Stimulated activated CD8-positive, alpha-beta memory T cell treated with anti-CD3 and anti-CD28 coated beads, Interleukin-4, amount 100 ng/mL, for 1 hour (primary cell): ENCODE measurements at places on chromosomes 11 and 22.

- DNase-seq: no peak
Measured at GRCh38 chr22:47784367-47784983, 1022.0 kb downstream of the TBC1D22A start.

DNA sequence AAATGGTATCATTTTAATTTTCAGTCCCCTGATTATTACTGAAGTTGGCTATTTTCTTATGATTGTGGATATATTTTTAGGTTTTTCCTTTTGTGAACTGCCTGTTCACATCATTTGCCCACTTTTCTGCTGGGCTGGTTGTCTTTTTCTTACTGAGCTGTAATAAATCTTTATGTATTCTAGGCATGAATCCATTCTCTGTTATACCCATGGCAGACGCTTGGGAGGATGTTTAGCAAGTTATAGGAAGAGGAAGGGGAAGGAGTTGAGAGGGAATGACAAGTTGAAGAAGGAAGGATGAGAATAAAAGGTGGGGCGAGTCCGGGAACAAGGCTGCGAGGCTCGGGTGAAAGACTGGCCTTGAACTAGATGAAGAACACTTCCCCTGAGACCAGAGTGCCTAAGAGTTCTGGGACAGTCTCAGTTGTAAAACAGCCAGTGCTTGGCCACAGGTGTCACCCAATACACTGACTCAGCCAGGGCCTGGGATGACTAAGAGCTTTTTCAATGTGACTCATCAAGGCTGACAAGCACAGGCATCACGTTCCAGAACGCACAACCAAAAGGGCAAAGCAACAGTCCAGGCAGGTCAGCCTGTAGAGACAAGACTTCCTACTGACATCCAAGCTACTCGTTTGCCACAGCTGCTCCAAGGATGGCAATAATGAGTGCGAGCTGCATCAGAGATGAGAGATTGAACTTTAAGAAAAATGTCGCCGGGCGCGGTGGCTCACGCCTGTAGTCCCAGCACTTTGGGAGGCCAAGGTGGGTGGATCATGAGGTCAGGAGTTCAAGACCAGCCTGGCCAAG, 35.2 kb downstream of the LRFN4 start:
- DNase-seq: no peak

- DNase-seq: no peak
Measured at GRCh38 chr22:31896472-31896871, 47.9 kb upstream of the YWHAH start.

- DNase-seq: no peak
Measured at GRCh38 chr11:112123129-112123528, 36.5 kb downstream of the SDHD start.

- no peak for DNase-seq
Measured at GRCh38 chr11:134055029-134055428, 13.8 kb upstream of the JAM3 start.

GRCh38 chr11:75919525-75919924, 104.5 kb downstream of the UVRAG start:
- DNase-seq: no peak

GRCh38 chr11:69868871-69869270, 49.7 kb upstream of the FGF3 start:
- DNase-seq: no peak

DNA sequence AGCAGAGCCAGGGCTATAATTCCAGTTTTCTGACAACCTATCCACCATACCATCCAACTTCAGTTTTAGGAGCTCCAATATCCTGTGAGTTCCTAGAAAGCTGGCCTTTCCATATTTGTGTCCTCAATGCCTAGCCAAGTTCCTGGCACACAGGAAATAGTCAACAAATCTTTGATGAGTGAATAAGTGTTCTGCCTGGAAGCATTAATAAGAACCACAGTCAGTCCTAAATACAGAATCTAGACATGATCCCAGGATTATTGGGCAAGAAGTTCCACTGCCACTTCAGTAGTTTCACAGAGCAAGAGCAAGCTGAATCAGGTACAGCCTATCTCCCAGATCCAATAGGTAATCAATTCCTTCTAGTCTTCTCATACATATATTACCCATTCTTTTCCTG, 942.0 kb downstream of the DLG2 start:
- DNase-seq: no peak

DNA sequence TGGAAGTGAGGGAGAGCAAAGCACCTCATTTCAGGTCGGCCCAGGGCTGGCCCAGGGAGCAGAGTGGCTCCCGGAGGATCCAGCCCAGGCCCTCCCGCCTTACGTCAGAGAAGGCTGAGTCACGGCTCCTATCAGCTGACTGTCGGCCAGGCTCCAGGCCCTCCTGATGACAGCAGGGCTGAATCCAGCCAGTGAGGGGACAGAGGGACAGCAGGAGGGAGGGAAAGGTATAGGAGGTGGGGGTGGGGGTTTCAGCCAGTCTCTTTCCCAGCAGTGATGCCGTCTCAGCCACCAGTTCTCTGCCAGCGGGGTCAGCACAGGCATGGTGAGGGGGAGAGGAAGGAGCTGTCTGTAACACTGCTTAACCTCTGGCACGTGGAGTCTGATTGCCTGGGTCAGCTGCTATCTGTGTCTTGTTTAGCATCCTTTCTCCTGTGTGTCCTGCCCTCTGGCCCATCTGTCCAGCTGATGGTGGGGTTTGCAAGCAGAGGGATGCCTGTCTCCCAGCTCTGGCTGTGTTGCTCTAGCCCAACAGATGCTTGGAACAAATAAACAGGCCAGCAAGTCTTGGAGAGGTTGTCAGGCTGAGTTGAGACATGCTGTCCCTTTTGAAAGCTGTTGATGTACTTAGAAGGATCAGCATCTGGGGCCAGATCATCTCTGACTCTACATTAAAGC, 74.0 kb downstream of the ADAMTS15 start:
- no peak for DNase-seq

DNA sequence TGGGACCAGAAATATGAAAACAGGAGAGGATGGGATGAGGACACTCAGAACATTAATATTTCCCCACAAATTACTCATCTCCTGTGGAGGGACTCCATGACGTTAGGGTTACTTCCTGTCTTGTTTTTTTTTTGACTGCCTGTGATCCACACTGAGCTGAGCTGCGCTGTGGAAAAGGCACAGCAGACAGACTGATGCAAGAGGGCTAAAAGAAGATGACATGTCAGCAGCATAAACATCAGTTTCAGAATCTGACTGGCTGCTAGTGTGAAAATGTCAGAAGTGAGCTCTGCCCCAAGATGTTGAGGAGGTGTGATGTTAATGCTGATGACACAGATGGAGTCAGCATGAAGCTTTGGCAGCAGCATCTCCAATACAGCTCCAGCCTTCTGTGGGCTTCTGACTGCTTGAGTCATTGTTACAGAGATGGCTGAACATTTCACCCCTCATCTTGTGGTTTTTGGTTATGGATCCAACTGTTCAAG, 286.8 kb downstream of the BLID start:
- DNase-seq: no peak

GRCh38 chr11:126797457-126798169, 203.0 kb downstream of the KIRREL3 start:
- no peak for DNase-seq

GRCh38 chr11:83312430-83312829, 26.3 kb upstream of the CCDC90B start:
- no peak for DNase-seq

- DNase-seq: no peak
Measured at GRCh38 chr11:119685111-119685746, 43.8 kb downstream of the NECTIN1 start.

- DNase-seq: peak; percentile 78
Measured at GRCh38 chr11:2305140-2305778, 3.4 kb downstream of the TSPAN32 start.

GRCh38 chr22:41920271-41920976, 5.5 kb upstream of the SHISA8 start:
- no peak for DNase-seq

GRCh38 chr11:35303596-35304385, 115.6 kb downstream of the SLC1A2 start:
- no peak for DNase-seq

- DNase-seq: no peak
Measured at GRCh38 chr11:125404157-125404810, 91.8 kb downstream of the FEZ1 start.

- DNase-seq: no peak
Measured at GRCh38 chr22:20968281-20968977, 1.4 kb downstream of the AIFM3 start.

GRCh38 chr22:48182031-48182430, 1419.6 kb downstream of the TBC1D22A start:
- DNase-seq: no peak

GRCh38 chr11:132576706-132577105, 955.6 kb downstream of the OPCML start:
- DNase-seq: no peak

GRCh38 chr11:90349731-90350130, 126.9 kb upstream of the CHORDC1 start:
- DNase-seq: no peak

DNA sequence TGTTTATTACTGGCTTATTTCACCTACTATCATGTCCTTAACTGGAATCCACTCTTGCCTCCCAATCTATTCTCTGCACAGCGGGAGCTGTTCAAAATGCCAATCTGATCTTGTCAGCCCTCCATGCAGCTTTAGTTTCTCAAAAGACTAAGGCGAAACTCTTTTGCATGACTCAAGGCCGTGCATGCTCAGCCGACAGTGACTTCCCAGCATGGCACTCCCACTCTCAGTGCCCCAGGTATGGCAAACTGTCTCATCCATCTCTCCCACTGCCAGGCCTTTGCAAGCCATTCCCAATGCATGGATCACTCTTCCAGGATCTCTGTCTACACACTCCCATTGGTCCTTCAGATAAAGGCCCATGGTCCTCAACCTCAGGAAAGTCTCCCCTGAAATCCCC, 245.9 kb downstream of the LARGE1 start:
- no peak for DNase-seq

DNA sequence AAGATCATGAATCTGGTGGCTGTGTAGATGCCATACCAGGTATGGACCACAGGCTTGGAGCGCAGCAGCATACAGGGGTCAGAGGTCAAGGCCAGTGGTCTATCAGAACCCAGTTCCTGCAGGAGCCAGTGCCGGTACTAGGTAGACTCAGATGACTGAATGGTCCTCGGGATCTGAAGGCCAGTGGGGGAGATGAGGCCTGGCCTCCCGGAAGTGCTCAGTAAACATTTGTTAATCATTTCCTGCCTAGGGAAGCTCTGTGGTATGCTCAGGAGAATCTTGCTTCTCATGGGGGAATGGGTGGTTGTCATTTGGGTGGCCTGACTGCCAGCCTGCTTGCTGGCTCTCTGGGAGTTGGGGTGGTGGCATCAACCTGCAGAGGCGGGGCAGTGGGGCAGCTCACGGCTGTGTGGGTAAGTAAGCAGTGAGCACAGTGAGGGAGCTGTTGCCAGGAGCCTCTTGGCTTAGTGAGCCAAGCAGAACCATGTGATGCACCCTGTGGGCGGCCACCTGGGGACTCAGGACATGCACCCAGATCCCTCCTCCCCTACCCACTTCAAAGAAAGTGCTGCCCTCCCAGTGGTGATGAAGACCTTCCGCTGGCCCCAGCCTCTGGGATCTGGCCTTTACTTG, 33.0 kb downstream of the PTPRJ start:
- no peak for DNase-seq

- no peak for DNase-seq
Measured at GRCh38 chr11:44188643-44189042, 93.2 kb downstream of the EXT2 start.

GRCh38 chr11:65277631-65278277, 16.0 kb downstream of the POLA2 start:
- DNase-seq: no peak

- DNase-seq: no peak
Measured at GRCh38 chr22:32557444-32557843, 82.8 kb downstream of the FBXO7 start.

- DNase-seq: no peak
Measured at GRCh38 chr22:45781966-45782365, 110.3 kb downstream of the ATXN10 start.

GRCh38 chr11:7672960-7673723, at the start of gene CYB5R2:
Gene CYB5R2 (minus strand): TSS chr11:7673500. CDS start chr11:7672825, 675 bp downstream.
- no peak for DNase-seq

- DNase-seq: no peak
Measured at GRCh38 chr11:124518989-124519451, 24.4 kb downstream of the OR8B12 start.

GRCh38 chr11:61700720-61701119, 20.5 kb downstream of the DAGLA start:
- DNase-seq: no peak

DNA sequence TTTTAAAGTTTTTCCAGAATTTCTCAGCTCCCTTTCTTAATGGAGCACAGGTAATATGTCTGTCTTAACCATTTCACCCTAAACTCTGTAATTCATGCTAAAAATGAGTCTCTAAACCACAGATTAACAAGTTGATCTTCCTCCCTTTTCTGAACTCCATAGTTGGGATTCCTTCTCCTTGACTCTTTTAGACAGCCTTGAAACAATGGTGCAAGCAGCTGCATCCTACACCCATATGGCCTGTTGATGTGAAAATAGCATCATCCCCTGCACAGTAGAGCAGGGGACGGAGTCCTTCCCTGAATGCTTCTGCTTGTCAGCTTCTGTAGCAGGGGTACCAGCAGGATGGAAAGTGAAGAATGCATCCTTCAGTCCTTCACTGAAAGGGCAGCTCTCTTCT, 192.8 kb upstream of the SORL1-AS1 start:
- DNase-seq: no peak

DNA sequence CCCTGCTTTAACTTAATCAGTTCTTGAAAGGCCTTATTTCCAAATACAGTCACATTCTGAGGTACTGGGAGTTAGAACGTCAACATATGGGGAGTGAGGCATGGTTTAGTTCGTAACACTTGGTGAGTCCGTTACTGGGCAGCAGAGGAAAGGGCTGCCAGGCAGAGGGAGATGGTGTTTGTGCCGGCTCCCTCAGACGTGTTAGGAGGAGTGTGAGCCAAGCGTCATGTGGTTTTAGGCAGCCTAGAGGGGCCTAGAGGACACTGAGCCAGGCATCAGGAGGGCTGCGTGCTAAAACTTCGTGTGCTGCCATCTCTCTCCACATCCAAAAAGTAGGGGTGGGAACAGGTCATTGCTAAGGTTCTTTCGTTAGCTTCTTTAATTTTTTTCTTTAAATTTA, 10.2 kb downstream of the BCR start:
- no peak for DNase-seq

- no peak for DNase-seq
Measured at GRCh38 chr11:84021291-84021690, 735.1 kb upstream of the CCDC90B start.

- DNase-seq: no peak
Measured at GRCh38 chr11:109808569-109808968, 284.6 kb upstream of the ZC3H12C start.
